ENCODE measurements at places on chromosomes 7 and 10.

GRCh38 chr7:141693082-141693481, 8.9 kb downstream of the DENND11 start:
- no peak for DNase-seq

GRCh38 chr10:74977913-74978847, 133.3 kb upstream of the SAMD8 start:
- peak; percentile 22 for DNase-seq

DNA sequence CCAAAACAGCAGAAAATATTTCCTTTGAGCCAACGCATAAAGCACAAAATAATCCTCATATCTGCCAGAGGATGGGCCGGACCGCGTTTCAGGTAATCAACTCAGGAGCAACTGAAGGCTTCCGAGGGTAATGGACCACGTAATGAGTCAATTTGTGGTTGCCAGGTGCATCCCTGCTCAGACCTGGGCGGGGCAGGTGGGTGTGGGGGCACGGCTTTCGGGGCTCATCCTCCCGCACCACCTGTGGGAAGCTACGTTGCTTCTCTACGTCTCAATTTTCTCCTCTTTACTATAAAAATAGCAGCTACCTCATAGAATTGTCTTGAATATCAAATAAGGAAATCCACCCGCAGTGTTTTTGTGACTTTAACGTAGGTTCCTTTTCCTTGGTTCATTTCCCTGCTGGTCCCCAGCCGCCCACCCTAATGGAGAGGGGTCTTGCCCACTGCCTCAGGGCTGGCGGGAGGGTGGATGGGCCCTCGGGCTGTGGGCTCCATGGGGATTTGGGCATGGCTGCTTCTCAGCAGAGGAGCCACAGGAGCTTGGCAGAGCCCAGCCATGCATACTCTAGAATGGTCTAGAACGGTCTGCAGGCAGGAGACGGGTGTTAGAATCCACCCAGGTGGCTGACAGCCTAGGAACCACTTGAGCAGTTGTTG, 324.7 kb downstream of the ADARB2 start:
- no peak for DNase-seq

GRCh38 chr7:23061327-23061726, 44.3 kb upstream of the KLHL7 start:
- no peak for DNase-seq

DNA sequence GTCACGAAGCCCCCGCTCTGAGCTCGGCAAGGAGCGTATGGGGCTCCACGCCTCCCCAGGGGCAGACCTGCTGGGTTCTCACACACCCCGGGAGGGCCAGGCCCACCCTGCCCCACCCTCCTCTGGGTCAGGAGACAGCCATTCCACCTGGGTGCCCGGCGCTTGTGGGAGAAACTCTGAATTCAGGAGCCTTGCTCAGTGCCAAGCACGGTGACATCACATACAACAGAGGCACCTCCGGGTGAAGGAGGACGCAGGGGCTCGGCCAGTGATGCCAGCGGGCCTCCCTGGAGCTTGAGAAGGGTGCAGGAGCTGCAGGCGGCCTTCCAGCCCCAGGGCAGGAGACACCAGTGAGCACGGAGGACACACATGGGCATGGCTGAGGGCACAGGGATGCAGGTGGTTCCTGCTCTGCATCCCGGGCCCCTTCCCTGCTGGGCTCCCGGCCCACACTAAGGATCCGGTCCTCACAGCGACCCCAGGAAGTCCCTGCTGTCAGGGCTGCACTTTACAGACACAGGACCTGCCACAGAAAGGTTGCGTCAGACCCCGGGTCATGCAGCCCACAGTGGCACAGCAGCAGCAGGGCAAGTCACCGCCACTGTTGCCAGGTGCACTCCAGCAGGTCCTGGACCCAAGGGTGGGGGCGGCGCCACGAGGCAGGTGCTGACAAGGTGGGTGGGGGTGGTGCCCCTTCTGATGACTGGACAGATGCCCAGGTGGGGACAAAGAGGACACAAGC, 108.0 kb downstream of the MAD1L1 start:
- DNase-seq: no peak

- DNase-seq: no peak
Measured at GRCh38 chr10:98090822-98091221, 43.6 kb upstream of the R3HCC1L start.

DNA sequence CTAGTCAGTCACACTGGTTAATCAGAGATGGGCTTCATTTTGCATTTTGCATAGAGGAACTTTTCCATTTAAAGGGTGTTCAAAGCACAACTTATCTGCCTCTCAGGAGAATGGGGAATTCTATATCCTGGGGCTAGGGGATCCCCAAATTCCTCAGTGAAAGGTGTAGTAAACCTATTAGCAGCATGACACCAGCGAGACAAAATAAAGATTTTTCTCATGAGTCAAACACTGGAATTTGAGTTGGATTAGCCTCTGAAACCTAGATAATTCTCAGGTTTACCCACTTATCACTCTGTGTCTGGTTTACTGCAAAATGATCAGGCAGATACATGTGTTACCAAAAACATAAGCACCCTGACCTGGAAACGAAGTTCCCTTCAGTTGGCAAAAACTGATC, 2.1 kb downstream of the AFAP1L2 start:
- DNase-seq: no peak

GRCh38 chr7:4722960-4723630, 41.0 kb downstream of the FOXK1 start:
- DNase-seq: no peak

DNA sequence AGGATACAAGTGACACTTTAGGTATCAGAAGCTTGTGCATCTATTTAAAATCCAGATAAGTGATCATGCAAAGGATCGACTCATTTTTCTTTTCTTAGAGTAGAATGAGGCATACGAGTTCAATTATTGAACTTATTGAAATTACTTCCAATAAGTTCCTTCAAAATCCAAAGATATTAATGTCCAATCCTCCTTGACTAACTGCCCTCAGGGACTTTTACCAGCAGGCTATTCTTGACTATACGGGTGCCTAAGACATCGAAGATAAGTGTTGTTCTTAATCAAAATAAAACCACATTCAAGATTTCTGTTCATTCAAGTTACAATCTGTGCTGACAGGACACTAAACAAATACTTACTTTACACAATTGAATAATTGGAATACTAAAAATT, 74.5 kb upstream of the SP4 start:
- DNase-seq: no peak

DNA sequence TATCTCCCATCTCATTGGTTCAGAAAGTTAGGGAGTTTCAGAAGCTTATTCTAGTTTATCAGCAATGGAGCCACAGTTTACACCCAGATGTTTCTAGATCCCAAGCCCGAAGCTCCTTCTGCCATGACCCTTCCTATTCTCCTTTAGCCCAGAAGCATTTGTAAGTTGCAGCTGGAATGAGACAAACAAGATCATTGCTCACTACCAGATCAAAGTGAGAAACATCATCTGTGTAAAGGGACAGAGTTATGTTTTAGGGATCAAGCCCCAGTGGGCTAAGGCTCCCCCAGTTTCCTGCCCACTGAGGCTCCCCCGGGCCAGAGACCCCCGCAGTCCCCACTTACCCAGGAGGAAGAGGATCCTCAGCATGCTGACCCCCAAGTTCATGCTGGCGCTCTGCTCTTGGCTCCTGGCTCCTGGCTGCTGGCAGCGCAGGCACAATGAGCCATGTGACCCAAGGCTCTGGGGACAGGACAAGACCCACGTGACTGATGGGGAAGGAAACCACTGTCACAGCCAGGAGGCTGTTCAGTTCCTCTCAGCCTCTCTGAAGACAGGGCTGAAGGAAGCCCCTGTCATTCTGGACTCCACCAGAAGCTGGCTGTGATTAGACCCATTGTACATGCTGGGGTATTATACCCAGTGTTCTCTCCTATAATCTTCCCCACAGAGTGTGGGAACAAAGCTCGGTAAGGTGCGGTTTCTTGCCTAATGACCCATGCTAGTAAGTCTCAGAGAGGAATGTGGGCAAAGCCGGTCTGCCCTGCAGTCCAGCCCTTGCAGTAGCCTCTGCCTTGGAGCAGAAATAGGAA, at the start of gene TMEM273:
Gene TMEM273 (minus strand): TSS at position 442 of the 812 bp plus-strand sequence. CDS start 55 bp downstream, at position 387.
- no peak for DNase-seq

GRCh38 chr7:17056491-17057142, 174.8 kb upstream of the AGR3 start:
- no peak for DNase-seq
